ENCODE measurements at places on chromosomes 16 and 17. TPM values are rescaled to one million over a fixed set of nuclear protein-coding genes. Genes with fewer than 3 reads are reported as not detected.

FOXC2 gene
- total RNA-seq: 1.1 TPM

ZG16B gene
- not detected for total RNA-seq

AANAT gene
- total RNA-seq: not detected

CLCN7 gene
- total RNA-seq: 138 TPM

PCYT2 gene
- total RNA-seq: 46.1 TPM

TMC7 gene
- total RNA-seq: 5.0 TPM

HS3ST3B1 gene
- total RNA-seq: 2.7 TPM

CCT6B gene
- 1.7 TPM for total RNA-seq

KRTAP3-2 gene
- total RNA-seq: not detected

CARHSP1 gene
- total RNA-seq: 103 TPM

PABPN1L gene
- total RNA-seq: not detected

DNA sequence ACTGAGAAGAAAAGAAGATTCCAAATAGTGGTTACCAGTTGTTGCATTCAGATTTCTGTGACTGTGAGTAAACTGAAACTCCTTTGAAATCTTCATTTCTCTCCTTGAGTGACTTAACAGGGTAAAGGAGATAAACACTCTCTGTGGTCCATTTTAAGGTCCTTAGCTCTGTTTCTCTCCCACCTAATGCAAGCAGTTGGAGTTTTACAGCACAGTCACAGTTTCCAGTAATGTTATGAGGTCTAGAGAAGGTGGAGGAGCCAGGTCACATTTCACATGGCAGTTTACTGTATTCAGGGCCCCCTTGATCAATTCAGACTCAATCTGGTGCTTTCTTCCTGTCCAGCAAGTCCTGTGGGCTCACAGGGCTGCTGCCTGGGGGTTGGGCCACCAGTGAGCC lies 32.2 kb upstream of the SLC12A3 start:
- no peak overlapping the region for H3K4me3 ChIP-seq
- peaks cover 76% of the 10 kb centered on the region for H3K36me3 ChIP-seq
- no peaks in the 10 kb centered on the region for H3K27me3 ChIP-seq
- no peak for DNase-seq
- H3K27ac ChIP-seq: no peak overlapping the region

DNA sequence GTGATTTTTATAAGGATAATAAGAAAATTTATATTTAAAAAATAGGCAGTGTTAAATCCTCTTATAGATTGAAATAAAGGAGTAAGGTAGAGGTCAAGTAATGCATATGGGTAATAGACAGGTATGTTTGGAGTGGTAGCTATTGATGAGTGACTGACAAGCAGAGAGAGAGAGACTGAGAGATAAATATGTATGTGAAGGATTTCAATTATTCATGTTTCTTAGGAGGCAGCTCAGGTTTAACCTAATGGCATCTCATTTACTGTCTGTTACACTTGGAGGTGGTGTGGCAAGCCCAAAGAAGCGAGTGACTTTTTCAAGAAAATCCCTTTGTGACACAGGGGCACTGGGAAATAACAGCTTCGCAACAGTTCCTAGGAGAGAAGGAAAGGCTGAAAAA lies 120.2 kb downstream of the KIF2B start:
- no peaks in the 10 kb centered on the region for H3K36me3 ChIP-seq
- no peak overlapping the region for H3K27ac ChIP-seq
- no peaks in the 10 kb centered on the region for H3K27me3 ChIP-seq

DNA sequence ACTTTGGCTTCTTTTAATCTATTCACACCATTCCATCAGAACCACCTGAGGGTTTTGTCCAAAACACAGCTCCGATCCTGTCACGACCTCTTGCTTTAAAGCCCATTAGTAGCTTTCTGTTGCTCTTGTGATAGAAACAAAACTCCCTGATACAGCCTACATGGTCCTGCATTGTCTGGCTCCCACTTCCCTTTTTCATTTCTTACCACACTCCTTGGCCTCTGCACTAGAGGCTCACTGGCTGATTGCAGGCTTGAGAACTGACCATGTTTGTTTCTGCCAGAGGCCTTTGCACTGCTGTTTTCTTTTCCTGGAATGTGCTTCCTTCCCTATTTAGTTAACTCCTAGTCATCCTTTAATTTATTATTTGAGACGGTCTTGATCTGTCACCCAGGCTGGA lies 23.7 kb downstream of the IST1 start:
- peaks cover 73% of the 10 kb centered on the region for H3K36me3 ChIP-seq
- no peak for DNase-seq
- H3K4me1 ChIP-seq: peaks cover 22% of the 10 kb centered on the region
- H3K27ac ChIP-seq: no peak overlapping the region
- H3K4me3 ChIP-seq: no peak overlapping the region
- H3K27me3 ChIP-seq: no peaks in the 10 kb centered on the region

GRCh38 chr17:75514299-75514918 lies 928 bp downstream of the CASKIN2 start:
- peaks cover 35% of the 10 kb centered on the region for H3K4me1 ChIP-seq
- H3K27me3 ChIP-seq: no peaks in the 10 kb centered on the region
- H3K27ac ChIP-seq: peak overlapping the region; percentile 73
- H3K36me3 ChIP-seq: peaks cover 3% of the 10 kb centered on the region

DNA sequence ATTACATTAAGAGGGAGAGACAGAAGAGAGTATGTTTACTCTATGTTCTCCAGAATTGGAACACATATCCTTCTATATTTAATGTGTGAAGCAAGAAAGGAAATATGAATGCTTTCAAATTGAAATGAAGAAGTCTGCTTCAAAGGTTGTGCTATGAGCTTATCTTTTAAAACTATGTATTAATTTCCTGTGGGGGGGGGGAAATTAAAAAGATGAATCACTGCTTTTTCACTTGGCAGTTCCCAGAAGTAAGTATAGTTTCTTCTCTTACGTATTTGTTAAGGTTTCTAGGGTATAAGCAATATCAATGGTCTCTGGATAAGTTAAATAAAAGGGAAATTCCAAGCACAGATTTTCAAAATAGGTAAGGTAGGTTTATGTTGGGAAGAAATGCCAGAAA lies 7.0 kb downstream of the TERF2 start:
- H3K27me3 ChIP-seq: no peaks in the 10 kb centered on the region
- no peak for DNase-seq
- H3K4me1 ChIP-seq: no peaks in the 10 kb centered on the region
- H3K4me3 ChIP-seq: no peak overlapping the region
- H3K27ac ChIP-seq: no peak overlapping the region

GRCh38 chr16:72997141-72997542 lies 50.8 kb downstream of the ZFHX3 start:
- H3K4me3 ChIP-seq: no peak overlapping the region
- H3K36me3 ChIP-seq: no peaks in the 10 kb centered on the region
- peak overlapping the region; percentile 51 for H3K27ac ChIP-seq

DNA sequence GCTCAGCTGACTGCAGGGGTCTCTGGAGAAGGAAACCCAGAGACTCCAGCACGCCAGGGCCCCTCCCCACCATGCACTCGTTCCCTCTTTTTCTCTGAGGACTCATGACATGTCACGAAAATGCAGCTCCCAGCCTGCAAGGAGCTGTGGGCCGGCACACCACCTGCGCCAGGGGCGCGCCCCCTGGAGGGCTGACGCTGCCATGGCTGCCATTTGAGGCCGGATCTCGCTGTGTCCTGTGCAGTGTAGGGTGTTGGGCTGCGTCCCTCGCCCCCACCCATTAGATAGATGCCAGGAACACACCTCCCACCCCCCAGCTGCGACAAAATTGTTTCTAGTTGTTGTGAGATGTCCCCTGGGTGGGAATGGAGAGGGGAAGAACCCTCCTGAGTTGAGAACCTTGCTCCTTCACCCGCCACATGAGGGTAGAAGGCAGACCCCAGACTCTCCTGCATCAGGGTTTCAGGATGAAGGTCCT lies 8.2 kb downstream of the SYNGR2 start:
- no peaks in the 10 kb centered on the region for H3K27me3 ChIP-seq
- DNase-seq: peak; percentile 91
- peaks cover 15% of the 10 kb centered on the region for H3K36me3 ChIP-seq
- no peak overlapping the region for H3K4me3 ChIP-seq
- H3K27ac ChIP-seq: peak overlapping the region; percentile 87

- DNase-seq: no peak
- peaks cover 64% of the 10 kb centered on the region for H3K4me1 ChIP-seq
- H3K27ac ChIP-seq: no peak overlapping the region
- H3K27me3 ChIP-seq: no peaks in the 10 kb centered on the region
- H3K36me3 ChIP-seq: no peaks in the 10 kb centered on the region
- no peak overlapping the region for H3K4me3 ChIP-seq
These were observed 53.8 kb upstream of the SLC25A19 start for GRCh38 chr17:75342996-75343395.

GRCh38 chr17:16911141-16911937 lies 60.6 kb downstream of the TNFRSF13B start:
- DNase-seq: no peak
- H3K27me3 ChIP-seq: peaks cover 4% of the 10 kb centered on the region
- H3K4me1 ChIP-seq: no peaks in the 10 kb centered on the region
- no peaks in the 10 kb centered on the region for H3K36me3 ChIP-seq
- no peak overlapping the region for H3K4me3 ChIP-seq

DNA sequence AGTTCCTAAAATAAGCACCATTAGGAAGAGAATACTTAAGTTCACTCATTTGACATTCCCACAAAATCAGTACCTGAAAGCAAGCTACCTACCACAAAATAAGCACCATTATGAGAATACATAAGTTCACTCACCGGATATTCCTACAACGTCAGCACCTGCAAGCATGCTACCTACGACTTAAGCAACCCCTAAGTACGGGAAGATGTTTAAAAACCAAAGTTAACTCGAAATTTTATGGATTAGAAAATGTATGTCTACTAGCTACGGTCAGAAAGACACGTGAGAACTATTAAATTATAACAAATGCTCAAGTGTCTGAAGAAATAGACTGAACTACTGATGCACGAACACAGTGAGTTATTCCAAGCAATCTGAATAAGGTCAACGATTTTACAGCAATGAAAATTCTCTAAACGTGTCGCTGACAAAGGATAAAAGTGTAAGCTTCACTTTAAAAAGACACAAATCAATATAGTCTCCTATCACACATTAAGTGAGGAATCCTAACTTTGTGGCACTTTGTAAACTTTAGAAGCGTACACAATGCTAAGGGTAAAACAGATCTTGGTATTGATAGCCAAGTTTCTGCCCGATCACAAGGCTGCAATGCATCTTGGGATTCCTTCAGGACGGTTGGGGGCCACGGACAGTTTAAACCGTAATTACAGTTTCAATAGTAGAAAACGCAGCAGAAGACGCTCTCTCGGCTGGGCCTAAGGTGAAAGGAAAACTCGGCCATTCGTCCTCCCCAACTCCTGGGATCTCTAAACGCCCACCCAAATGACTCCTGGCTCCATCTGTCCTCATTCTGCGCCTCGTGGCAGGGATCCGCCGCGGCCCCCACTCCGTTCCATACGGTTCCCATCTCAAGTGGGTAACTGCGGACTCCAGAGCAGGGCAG lies 1.3 kb downstream of the GSPT1 start:
- H3K36me3 ChIP-seq: no peaks in the 10 kb centered on the region
- no peaks in the 10 kb centered on the region for H3K27me3 ChIP-seq
- no peak for DNase-seq
- H3K27ac ChIP-seq: peak overlapping the region; percentile 88
- peaks cover 38% of the 10 kb centered on the region for H3K4me1 ChIP-seq

DNA sequence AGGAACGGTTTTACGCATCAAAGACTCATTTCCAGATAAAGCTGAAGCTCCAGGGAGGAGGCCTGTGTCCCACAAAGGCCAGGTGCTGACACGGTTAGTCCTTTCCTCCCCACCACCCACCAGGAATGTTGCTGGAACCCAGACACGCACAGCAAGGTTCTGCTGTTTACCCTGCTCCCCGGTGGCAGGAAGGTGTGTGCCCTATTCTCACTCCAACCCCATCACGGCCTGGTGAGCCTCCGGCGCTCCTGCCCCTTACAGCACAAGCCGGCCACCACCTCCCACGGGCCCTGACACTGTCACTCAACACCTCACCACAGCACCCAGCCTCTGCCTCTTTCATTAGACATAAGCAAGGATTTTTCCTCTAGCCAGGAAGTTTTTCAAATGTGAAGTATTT lies 47.8 kb downstream of the ANKRD11 start:
- H3K4me3 ChIP-seq: no peak overlapping the region
- no peak for DNase-seq
- H3K4me1 ChIP-seq: peaks cover 75% of the 10 kb centered on the region
- no peaks in the 10 kb centered on the region for H3K36me3 ChIP-seq
- peak overlapping the region; percentile 32 for H3K27ac ChIP-seq
- H3K27me3 ChIP-seq: no peaks in the 10 kb centered on the region

- no peak overlapping the region for H3K27ac ChIP-seq
- peaks cover 9% of the 10 kb centered on the region for H3K4me1 ChIP-seq
- H3K27me3 ChIP-seq: no peaks in the 10 kb centered on the region
- DNase-seq: peak; percentile 38
- H3K4me3 ChIP-seq: no peak overlapping the region
These were observed 121.5 kb downstream of the CCDC182 start for GRCh38 chr17:57623620-57624019.

DNA sequence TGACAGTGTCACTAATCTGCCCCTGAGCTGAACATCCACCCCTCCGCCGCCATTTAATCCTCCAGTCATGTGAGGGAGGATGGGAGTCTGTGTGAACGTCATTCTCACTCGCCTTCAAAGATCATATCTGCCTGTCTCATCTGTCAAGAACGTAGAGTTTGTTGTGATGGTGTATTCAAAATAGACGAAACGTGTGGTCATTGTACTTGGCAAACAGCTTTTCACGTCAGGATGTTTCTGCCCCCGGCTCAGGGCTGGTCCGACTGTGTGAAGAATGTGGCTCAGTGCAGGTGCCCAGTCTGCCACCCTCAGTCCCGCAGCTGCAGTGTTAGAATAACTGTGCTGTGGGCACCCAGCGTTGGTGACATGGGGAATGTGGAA lies 148.0 kb downstream of the KCNJ12 start:
- no peaks in the 10 kb centered on the region for H3K36me3 ChIP-seq
- H3K27ac ChIP-seq: no peak overlapping the region
- DNase-seq: no peak
- H3K27me3 ChIP-seq: no peaks in the 10 kb centered on the region

DNA sequence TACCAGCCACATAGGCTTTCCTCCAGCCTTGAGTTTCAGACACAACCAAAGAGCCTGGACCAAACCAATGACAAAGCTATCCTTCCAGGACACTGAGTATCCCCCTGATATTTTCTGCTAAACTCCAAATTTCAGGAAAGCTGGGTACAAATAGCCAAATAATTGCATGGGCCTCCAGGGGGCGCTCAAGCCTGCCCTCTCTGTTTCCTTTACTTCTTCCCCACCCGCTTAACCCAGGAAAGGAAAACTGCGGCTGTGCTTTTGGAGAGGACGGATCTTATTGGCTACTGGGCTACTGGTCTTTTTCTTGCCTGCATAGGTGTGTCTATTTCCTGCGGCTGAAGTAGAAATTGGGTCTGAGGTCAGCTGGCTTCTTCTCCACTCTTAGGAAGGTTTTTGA lies 30.1 kb downstream of the GNGT2 start:
- H3K36me3 ChIP-seq: no peaks in the 10 kb centered on the region
- H3K4me1 ChIP-seq: no peaks in the 10 kb centered on the region
- H3K27me3 ChIP-seq: no peaks in the 10 kb centered on the region
- H3K27ac ChIP-seq: no peak overlapping the region
- no peak overlapping the region for H3K4me3 ChIP-seq

- peaks cover 21% of the 10 kb centered on the region for H3K4me1 ChIP-seq
- H3K4me3 ChIP-seq: no peak overlapping the region
- DNase-seq: no peak
- H3K27ac ChIP-seq: no peak overlapping the region
These were observed 14.0 kb downstream of the ABCC1 start for GRCh38 chr16:15963307-15963910.

GRCh38 chr16:17369421-17370222 lies 101.1 kb downstream of the XYLT1 start:
- H3K4me3 ChIP-seq: no peak overlapping the region
- no peaks in the 10 kb centered on the region for H3K36me3 ChIP-seq
- peak overlapping the region; percentile 61 for H3K27ac ChIP-seq
- no peaks in the 10 kb centered on the region for H3K27me3 ChIP-seq
- peaks cover 49% of the 10 kb centered on the region for H3K4me1 ChIP-seq
- peak; percentile 72 for DNase-seq
